Left cardiac atrium (tissue), 4 donors: ENCODE measurements at places on chromosomes 16 and 17. TPM values are rescaled to one million over a fixed set of nuclear protein-coding genes. Genes with fewer than 3 reads are reported as not detected.

The HIGD1B gene
- 14.1 TPM for total RNA-seq

The CYGB gene
- total RNA-seq: 45.7 TPM

The SLC13A2 gene
- not detected for total RNA-seq

GRCh38 chr17:74356646-74357465 is 4.8 kb downstream of the BTBD17 start:
- DNase-seq: peak; percentile 40

DNA sequence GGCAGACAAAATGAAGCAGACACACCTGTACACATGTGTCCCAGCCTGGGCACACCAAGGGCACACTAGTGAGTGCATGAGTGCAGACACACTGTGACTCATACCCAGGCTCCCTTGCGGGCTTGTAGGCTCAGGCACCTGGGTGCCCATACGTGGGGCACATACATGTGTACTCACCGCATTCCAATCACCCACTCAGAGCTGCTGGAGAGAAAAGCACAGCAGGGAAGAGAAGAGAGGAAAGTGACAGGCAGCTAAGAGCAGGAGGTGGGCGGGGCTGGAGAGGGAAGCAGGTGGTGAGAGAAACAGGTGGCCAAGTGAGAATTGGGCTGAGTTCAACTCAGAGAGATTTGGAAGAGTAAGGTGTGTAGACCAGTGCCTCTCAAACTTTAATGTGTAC is 54.0 kb downstream of the TMEM132E start:
- DNase-seq: no peak

GRCh38 chr16:61820398-61820797 is 215.8 kb downstream of the CDH8 start:
- no peak for DNase-seq

- no peak for DNase-seq
Measured at GRCh38 chr16:53629607-53630312, 73.9 kb downstream of the RPGRIP1L start.

- no peak for DNase-seq
Measured at GRCh38 chr17:57466521-57466920, 210.2 kb downstream of the MSI2 start.

GRCh38 chr17:75472119-75472518 is 15.7 kb downstream of the TMEM94 start:
- DNase-seq: no peak

GRCh38 chr17:18315562-18315922 is 449 bp downstream of the SMCR8 start:
- peak; percentile 29 for DNase-seq

The HYDIN gene
- 0.38 TPM for total RNA-seq

- peak; percentile 60 for DNase-seq
Measured at GRCh38 chr17:55845385-55845784, 94.5 kb downstream of the PCTP start.

DNA sequence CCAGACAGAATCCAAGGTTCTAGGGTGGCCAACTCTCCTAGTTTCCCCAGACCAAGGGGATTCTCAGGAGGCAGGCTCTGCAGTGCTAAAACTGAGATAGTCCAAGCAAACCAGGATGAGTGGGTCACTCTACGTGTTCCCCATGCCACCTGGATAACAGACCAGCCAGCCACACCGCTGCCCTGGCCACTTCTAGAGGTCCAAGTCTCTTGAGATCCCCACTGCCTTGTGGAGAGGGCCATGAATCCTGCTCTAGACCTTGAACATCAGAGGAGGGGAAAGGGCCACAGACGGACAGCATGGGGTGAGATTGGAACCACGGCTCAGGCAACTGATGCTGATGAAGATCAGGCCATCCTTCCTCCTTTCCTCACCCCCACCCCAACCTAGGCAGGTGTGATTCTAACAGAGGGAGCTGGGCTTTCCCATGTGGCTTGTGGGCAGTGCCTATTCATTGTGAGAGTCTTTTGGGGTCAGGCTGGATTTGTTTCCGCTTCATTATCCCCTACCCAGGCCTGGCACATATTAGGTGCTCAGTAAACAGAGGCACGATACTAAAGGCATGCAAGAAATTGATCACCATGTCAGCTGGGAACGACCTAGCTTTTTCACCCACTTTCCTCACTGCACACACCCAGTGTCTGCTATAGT is 16.8 kb upstream of the TVP23A start:
- DNase-seq: no peak

The PPY gene
- total RNA-seq: not detected

DNA sequence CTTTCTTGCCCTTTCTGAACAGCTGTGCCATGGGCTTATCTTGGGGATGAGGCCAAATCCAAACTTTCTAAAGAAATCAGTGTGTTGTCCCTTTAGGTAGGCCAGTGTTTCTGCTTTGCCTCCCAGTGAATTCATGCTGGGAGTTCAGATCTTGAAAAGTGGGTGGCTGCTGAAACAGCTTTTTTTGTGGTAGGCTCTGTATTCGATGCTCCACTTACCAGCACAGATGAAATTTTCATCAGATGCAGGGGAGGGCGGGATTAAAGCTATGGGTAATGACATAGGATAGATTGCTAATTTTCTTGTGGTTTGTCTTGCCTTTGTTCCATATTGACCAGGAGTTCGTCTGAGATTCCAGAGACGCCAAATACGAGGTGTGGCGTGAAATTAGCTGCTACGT is 2.8 kb downstream of the SOCS7 start:
- DNase-seq: no peak

The PLEKHG4 gene
- total RNA-seq: 1.8 TPM

The TUBB3 gene
- total RNA-seq: 8.8 TPM

The CCDC200 gene
- total RNA-seq: not detected

The LRRC45 gene
- 7.9 TPM for total RNA-seq

DNA sequence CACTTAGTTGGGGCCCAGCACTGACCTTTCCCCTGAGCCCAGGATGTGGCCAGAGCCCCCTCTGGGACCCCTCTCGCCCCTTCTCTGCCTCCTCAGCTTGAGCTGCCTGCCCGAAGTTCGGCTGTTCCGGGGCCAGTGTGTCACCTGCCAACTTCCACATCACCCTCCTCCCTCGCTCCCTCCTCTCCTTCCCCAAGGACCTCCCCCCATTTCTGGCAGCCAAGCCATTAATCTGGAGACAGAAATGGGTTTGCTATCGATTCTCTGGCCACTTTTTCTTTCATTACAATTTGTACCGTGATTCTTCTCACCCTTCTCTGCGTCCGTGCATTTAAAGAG is 8.8 kb upstream of the ADAM11 start:
- DNase-seq: no peak

The NPB gene
- total RNA-seq: 0.21 TPM

DNA sequence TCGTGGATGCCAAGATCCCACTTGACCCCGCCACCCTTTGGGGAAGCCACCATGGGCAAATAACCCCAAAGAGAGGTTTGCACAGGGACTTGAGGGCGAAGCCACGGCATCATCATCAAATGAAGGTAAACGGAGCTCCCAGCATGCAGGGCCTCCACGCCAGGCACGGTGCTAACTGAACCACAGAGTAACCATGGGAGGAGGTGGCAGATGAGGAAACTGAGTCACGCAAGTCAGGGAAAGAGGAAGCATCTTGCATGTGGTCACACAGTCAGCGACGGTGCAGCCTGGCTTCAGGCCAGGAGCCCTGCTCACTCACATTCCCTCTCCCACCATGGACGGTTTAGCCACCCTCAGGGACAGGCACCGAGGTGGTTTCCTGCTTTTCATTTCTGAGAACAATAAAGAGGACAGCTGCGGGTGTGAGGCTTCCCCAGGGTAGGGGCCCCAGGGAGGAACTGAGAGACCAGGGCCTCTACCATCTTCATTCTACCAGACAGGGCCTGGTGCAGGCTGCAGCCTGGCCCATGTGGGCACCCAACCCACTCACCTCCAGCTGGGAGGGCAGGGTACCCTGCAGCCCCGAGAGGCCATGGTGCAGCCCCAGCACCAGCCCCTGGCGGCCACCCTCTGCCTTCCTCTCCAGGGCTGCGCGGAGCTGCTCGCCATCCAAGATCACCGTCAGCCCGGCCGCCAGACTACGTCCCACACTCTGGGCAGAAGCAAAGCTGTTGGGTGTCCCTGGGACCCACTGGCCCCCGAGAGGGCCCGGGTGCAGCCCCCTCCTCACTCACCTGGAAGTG is 78.3 kb downstream of the RMI2 start:
- no peak for DNase-seq

DNA sequence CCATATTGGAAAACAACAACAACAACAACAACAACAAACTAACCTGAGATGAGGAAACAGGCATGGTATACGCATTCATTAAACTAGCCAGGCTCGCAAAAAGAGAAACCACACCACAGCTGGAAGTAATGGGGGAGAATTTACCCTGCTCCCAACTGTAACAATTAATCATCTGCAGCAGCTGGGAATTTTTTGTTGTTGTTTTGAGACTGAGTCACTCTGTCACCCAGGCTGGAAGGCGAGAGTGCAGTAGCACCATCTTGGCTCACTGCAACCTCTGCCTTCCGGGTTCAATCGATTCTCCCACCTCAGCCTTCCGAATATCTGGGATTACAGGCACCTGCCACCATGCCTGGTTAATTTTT is 16.3 kb downstream of the PRPSAP1 start:
- DNase-seq: no peak

DNA sequence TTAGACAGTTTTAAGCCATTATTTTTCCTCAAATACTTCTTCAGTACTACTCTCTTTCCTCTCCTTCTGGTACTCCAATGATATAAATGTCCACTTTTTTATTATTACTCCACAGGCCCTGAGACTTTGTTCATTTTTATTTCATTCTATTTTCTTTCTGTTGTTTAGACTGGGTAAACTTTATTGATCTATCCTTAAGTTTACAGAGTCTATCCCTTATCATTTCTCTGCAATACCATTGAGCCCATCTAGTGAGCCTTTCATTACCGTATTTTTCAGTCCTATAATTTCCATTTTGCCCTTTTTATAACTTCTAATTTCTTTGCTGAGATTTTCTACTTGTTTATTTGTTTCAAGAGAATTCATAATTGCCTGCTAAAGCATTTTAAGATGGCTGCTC is 193.7 kb downstream of the TOX3 start:
- no peak for DNase-seq

The ARL6IP1 gene
- 39.8 TPM for total RNA-seq

The LCAT gene
- 12.8 TPM for total RNA-seq

DNA sequence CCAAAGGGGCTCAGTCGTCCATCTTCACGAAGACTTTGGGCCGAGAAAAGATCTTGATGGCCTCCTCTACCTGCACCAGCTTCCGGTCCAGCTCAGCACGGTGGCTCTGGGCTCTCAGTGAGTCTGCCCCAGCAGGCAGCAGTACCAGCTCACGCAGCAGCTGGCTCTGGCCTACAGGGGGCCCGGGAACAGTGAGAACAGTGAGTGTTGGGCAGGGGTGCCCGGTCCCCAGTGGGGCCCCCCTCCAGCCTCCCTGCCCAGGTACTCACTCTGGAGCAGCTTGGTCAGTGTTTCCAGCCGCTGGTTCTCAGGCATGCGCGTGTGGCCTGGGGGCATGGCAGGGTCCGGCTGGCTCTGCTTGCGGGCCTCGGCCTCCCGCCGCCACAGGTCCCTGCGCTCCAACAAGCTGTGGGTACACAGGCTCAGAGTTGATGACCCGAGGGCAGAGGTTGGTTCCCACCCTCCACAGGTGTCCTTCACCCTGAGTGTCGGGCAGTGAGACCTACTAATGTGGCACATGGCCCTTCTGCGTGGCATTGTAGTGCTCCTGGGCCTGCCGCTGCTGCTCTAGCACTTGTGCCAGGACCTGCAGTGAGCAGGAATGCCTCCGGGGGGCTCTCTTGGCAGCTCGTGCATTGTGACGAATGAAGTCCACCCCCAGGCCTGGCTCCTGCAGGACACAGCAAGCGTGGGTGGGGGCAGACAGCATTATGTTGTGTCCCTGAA is 2.6 kb downstream of the PARD6A start:
- no peak for DNase-seq

- DNase-seq: no peak
Measured at GRCh38 chr17:19278729-19279128, 41.6 kb downstream of the EPN2 start.

DNA sequence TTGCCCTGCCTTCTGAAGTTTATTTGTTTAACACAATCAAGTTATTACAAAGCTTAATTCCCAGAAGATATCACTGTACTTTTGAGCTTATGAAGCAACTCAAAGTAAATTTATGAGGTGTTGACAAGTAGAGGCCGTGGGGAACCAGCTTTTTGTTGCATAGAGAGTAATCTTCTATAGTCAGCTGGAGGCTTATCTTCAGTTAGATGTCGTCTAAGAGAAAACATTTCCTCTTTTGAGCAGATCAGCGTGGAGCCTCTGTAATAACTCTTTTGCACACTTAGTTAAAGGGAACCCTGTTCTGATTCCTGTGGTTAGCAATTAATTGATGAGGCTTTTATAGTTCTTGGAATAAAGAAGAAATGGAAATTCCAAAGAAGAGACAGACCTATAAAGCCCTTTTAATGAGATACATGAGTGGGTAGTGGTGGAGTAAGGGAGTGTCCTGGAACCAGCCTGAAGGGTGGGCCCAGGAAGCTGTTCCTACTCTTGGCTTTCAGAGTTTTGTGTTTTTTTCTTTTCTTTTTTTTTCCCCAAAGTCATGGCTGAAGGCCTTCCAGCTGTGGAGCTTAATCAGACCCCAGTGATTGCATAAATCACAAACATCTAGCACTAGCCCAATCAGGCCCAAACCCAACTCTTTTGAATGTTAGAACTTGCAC is 28.9 kb upstream of the MAP3K14 start:
- DNase-seq: no peak

- no peak for DNase-seq
Measured at GRCh38 chr16:51409001-51409675, 258.1 kb upstream of the SALL1 start.

DNA sequence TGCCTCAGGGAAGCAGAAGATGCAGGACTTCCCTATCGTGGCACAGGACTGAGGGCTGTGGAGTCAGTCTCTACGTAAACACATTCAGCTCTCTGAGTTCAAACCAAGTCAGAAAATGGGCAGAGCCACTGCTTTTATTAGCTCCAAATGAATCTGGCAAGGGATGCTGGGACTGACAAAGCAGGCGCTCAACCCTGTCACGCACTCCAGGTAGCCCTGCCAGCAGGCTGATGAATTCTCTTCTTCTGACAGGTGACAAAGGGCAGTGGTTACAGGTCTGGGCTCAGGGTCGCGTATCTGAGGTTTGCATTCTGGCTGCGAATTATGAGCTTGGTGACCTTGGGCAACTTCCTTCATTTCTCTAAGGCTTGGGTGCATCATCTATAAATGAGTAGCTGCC is 9.4 kb downstream of the RPH3AL start:
- DNase-seq: no peak

GRCh38 chr17:83136156-83136555 is 56.7 kb downstream of the METRNL start:
- DNase-seq: no peak
